Right forelimb (tissue), 1 donor: ENCODE measurements at places on chromosomes 2 and 18.

- no peak for DNase-seq
These were observed 84.5 kb upstream of the RBBP8 start for GRCh38 chr18:22848615-22849014.

GRCh38 chr2:182980115-182980514 lies 58.1 kb downstream of the NCKAP1 start:
- no peak for DNase-seq

- DNase-seq, result no peak
These were observed 36.0 kb downstream of the PAIP2B start for GRCh38 chr2:71190656-71191569.

DNA sequence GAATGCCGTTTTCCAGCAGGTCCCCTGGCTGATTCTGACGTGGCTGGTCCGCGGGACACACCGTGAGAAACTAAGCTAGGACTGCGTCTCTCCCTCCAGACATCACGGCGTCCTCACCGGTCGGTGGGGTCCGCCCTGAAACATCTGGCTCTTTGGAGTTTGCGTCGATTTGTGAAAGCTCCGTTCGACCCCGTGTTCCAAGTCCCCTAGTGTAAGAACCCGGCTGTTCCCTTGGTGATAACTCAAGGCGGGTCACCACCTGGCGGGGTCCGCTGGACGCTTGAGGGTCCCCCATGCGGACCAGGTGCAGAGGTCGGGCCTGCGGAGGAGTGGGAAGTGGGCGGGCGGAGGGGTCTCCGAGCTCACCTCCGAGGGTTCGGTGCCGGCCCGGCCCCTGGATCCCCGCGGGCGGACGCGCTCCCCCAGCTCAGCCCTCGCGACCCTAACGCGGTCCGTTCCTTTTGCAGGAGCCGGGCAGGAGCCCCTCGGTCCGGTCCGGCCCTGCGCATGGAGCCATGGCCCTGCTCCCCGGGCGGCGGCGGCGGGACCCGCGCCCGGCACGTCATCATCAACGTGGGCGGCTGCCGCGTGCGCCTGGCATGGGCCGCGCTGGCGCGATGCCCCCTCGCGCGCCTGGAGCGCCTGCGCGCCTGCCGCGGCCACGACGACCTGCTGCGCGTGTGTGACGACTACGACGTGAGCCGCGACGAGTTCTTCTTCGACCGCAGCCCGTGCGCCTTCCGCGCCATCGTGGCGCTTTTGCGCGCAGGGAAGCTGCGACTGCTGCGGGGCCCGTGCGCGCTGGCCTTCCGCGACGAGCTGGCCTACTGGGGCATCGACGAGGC lies 65.6 kb downstream of the KCNG2 start:
- no peak for DNase-seq

DNA sequence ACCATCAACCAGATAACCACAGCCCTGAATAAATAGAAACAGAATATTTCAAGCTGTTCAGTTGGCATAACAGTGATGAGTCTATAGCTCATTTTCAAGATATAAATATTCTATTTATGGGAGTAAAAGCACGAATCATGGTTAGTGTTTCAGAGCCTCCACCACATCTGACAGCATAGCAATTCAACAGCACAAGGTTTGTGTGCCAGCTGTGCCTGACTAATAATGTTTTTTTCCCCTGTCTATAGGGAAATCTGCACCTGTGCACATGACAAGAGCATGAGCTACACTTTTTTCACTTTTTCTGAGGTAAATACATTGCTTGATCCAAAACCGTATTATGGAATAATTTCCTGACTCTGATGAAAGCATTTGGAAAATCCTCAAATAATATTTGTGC lies 251.3 kb downstream of the RPIA start:
- DNase-seq, result no peak

DNA sequence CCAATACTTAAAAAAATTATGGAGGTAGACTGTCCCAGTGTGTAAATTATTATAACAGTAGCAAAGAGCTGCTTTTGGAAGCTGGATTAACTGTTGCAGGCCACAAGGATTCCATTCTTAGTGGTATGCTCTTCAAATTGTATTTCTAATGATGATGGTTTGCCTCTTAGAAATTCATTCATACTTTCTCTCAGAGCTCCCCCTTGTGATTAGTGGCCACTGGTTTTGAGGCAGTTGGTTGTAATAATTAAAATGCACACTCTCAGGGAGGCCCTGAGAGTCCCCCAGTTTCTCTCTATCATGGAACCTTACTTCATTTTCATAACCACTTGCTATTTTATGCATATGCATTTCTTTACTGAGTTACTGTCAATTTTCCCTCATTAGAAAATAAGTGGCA lies 122.5 kb downstream of the PLA2R1 start:
- no peak for DNase-seq

DNA sequence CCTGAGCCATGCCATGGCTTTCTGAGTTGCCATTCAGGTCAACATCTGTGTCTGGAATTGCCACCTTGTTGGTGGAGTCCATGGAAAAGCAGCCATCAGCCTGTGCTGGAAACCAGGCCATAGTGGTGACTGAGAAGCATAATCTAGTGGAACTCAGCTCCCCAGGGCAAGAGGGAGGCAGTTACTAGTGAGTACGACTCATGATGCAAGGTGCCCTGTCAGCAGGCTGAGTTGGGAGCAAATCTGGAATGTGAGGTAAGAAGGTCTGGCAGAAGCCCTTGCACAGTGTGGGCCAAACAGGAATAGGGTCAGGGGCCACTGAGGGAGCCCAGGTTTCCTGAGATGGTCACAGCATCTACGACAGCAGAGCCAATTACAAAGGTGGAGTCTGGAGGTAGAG lies 37.1 kb downstream of the SULT1C2 start:
- DNase-seq, result no peak

DNA sequence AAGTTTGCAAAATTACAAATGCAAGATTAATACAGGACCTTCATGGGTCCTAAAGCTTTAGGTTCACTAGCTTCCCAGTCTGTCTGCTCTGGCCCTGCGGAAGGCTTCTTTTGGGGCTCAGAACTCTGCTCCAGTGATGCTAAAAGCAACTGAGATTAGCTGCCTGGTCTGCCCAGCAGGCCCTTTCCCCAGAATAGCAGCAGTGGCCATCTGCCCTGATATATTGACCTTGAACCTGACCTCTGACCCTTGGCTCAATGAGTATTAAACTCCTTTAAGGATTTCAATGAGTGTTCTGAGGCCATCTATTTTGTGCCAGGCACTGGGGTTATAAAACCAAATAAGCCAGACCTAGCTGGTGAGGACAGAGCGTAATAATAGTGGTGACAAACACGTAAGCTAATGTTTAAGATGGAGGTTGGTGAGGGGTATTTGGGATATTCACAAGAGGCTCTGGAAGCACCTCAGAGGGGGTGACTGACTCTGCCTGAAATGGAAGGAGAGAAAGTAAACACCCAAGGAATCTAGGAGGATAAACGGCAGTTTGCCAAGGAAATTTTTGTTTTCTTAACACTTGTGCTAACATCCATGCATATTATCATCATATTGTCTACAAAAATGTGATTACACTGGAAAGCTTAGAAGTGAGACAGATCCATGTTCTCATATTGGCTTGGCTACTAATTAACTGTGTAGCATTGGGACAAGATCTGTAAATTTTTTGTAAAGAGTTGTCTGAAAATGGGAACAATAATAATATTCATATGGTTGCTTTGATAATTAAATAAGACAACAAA lies 50.4 kb upstream of the LCLAT1 start:
- no peak for DNase-seq

DNA sequence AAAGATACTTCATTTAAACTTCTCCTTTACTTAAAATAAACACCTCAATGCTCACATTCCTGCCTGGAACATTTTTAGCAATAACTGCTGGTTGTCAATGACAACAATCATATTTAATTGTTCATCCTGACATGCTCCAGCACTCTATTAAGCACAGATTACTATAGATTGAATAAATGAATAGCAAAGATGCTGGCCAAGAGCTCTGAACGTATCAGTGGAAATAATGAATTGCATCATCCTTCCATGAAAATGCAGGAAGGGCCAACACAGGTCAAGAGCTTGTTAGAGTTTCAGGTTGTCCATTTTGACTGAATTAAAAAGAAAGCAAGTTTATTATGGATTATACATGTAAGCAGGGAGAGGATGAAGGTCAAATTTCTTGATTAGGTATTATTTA lies 994.0 kb downstream of the TSN start:
- DNase-seq, result no peak

DNA sequence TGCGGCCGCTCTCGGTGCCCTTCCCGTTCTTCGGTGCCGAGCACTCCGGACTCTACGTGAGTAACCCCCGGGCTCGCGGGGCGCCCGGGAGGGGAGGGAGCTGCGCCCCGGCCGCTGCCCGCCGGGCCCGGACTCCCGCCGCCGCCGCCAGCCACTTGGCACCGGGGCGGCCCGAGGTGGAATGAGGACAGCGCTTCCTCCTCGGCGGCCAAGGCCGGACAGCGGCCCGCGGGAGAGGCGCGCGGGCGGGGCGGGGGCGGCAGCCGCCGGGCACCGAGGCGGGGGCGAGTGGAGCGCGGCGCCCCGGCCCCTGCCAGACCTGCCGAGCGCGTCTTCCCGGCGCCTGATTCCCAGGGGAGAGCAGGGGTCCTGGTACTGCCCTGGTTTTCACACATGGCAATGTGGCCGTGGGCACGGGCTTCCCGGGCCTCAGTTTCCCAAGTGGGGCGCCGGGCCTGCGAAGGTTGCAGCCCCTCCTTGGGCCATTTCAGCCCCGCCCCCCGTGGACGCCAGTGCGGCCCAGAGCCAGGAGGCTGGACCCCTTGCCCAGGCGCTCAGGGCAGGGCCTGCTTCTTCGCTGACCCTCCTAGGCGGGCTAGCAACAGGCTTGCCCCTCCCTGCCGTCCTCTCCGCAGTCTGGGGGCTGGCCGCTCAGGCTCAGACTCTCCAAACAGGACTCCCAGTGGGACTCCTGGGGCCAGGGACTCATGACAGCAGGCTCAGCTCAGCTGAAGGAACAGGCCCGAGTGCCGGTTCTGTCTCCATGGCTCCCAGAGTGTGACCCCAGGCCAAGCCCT lies 775 bp downstream of the SNED1 start:
- DNase-seq, result no peak

DNA sequence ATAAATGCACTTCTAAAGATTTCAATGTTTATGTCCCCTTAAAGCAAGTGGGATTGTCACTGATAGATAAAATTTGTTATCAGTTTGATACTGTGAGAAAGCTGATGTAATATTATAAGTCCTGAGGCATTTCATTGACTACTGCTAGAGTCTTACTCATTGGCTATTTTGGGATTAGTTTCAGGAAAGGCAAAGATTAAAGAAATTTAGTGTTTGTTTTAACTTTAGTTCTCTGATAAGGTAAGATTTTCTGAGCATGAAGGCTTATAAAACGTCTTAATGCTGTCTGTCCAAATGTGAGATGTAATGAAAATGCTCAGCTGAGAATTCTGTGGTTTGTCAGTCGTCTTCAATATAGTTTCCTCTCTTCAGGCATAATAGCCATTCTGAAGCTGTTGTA lies 886.4 kb upstream of the CDH2 start:
- DNase-seq, result no peak
